ENCODE measurements at places on chromosomes 13 and 19.
A peak's percentile ranks its signal among the peaks of the same experiment; 100 is the strongest.

GRCh38 chr19:371501-372168 lies 27.0 kb upstream of the MIER2 start:
- DNase-seq: no peak

DNA sequence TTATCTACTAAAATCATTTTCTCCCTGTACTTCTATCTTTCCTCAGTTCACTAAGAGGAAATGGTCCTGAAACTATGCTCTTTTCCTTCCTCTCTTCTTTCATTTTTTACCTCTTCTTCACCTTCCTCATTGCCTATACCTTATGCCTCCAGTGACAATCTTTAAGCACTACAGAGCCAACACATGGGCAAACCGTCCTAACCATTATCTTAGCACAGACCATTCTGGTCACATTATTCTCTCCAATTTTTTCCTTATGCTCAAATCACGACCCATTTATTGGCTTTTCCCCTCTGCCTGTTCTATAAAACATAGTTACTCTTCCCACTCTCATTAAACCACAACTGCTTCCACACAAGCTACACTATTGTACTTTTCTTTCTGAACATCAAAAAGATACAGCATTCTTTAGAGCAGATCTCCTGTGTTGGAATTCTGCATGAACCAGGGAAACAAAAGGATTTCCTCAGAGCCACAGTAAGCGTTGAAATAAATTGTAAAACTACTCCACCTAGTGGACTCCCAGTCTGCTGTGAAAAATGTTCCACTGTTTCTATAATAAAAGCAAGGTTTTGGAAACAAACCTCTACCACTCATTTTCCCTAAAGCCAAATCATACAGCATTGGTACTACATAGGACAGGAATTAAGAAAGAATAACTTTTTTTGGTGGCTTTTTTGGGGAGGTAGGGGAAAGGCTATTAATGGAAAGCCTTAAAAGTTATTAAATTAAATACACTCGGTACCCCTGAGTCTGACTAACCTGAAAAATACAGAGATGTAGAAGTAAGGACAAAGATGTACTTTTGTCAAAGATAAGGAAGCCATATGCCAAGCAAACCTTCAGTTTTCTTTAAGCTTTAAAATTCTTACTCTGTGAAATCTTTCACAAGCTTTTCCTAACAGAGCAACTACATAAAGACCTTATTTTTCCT lies 19.5 kb downstream of the NUFIP1 start:
- DNase-seq: peak; percentile 84

- no peak for DNase-seq
These were observed 7.6 kb downstream of the ZNF146 start for GRCh38 chr19:36222503-36222902.

DNA sequence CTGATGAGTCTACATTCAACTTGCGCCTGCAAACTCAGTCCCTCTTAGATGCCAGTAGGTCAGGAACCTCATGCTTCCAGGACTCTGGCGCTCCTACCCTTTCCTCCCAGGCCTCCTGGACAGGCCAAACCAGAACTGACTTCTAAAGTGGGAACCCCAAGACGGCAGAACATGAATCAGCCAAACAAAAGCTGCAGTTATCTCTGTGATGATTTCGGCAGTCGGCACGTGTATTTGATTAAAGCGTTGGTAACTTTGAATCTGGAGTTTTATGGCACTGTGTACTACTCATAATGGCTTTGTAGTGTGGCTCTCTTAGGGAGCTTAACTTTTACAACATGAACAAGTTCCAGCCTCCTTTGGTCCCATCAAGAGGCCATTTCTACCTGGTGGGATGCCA lies 13.7 kb downstream of the ACTN4 start:
- DNase-seq: no peak

- no peak for DNase-seq
These were observed 1.2 kb downstream of the SAMD1 start for GRCh38 chr19:14089412-14089661.

GRCh38 chr19:53183146-53183764 lies 9.9 kb downstream of the ZNF665 start:
- DNase-seq: no peak

DNA sequence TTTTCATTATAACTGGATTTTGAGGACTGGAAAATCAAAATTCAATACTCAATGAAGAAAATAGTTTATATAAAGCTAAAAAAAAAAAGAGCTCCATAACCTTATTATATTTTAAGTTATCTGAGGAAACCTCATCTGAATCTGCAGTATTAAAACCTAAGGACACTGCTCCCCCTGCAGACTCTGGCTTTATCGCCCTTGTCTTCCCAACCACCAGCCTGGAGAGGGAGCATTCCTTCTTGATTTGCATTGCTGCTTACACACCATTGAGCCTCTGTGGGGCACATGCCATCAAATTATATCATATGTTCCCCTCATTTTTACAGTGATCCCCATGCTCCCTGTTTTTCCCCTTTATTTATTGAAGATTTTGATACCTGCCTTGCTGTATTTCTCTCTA lies 871.4 kb upstream of the GPC6 start:
- peak; percentile 12 for DNase-seq

GRCh38 chr13:24133021-24133795 lies 27.3 kb upstream of the SPATA13 start:
- DNase-seq: no peak

DNA sequence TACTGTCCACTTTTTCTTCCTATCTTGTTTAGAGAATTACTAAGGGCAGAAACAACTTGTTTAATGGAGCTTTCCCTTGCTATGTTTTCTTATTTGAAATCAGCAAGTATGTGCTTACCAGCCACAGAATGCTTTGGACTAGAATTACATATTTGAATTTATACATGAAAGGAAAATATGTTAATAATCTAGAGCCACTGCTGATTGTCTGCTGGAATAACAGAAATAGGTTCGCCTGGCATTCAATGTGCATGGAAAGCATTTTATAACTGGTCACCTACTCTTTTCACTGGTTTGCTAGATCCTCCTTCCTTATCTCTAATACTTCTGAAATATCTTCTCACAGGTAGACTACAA lies 8.0 kb downstream of the EFNB2 start:
- no peak for DNase-seq

DNA sequence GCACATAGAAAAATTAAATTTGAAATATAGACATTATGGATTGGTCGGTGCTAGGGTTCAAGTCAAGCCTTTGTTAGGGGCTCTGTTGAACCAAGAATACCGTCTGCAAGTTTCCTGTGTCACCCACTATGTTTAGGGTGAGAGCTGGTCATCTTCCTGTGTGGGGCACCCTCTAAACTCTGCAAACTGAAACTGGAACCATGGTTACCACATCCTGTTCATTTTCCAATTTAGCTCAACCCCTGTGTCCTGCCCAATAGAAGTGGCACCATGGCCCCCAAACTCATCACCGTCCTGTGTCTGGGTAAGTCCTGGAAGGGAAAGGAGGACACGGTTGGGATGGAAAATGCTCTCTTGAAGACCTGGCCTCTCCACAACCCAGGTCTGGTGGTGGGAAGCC lies 29.9 kb downstream of the LAIR2 start:
- DNase-seq: peak; percentile 64

GRCh38 chr13:71877256-71877653 lies 10.3 kb upstream of the DACH1 start:
- DNase-seq: no peak

DNA sequence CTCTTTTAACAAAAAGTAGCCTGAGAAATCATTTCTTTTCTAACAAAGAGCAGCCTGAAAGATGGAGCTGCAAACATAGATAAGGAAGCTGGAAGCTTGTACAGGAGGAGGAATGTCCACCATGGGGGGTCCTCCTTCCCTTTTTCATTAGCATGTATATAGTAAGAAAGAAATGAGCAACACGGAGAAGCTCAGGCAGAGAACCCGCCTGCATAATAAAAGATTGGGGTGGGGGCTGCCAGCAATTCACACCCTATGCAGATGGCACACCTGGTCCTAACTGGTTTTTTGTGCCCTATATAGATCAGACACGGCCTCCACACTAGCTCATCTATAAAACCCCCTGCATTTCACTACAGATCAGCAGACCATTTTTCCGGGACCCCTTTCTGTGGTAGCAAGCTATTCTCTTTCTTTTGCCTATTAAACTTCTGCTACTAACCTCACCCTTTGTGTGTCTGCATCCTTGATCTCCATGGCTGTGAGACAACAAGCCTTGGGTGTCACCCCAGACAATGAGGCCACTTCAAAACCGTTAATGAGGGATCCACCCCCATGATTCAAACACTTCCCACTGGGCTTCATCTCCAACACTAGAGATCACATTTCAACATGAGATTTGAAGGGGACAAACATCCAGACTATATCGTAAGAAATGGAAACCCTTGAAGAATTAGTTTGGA lies 167.5 kb upstream of the FREM2 start:
- DNase-seq: no peak

GRCh38 chr19:2055931-2056836 lies 5.1 kb upstream of the MKNK2 start:
- no peak for DNase-seq

DNA sequence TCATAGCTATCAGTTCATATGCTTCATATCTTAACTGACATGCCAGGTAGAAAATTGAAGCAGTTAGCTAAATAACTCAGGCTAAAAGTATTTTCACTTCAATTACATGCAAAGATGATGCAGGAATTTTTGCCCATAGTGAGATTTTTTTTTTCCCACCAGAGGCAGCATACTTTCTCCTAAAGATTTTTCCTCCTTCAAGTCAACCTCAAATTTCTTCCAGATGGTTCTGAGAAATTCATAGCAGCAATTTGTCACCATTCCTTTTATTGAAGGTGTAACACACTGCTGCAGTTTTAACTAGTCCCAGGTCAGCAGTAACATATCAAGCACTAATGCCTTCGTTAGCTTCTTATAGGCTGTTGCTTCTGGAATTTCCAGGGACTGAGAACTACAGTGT lies 141.9 kb downstream of the SUCLA2 start:
- no peak for DNase-seq

DNA sequence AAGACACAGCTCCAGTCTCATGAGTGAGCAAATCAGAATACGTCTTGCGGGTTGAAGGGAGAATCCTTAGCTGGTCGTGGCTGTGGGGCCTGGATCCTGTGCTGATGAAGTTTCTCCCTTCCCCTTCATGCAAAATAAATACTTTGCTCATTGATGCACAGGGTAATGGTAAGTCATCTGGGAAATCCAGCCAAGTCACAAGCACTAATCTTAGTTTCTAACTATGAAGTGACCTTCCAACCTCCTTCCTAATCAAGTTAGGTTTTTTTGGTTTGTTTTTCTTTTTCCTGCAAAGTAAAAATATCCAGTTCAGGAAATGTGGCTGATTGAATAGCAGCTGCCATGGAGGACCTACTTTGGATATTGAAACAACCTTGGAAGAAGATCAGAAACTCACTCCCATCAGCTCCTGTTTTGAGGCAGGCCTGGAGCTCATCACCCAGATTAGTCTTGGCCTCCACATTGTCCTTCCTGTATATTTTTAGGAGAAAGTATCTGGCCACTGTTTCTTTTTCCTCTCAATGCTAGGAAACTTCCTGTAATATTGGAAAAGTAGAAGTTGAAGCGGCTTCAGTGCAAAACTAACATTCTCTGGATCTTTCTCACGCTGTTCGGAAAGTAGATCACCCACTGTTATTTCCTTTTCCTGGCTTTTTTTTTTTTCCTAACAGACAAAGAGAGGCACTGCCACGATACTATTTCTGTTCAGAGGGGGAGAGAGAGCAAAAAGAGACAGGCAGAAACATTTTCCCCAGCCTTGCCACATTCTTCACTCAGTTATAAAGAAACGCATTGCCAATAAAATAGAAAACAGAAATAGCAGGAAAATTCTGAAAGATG lies 12.3 kb upstream of the ARL11 start:
- DNase-seq: no peak

DNA sequence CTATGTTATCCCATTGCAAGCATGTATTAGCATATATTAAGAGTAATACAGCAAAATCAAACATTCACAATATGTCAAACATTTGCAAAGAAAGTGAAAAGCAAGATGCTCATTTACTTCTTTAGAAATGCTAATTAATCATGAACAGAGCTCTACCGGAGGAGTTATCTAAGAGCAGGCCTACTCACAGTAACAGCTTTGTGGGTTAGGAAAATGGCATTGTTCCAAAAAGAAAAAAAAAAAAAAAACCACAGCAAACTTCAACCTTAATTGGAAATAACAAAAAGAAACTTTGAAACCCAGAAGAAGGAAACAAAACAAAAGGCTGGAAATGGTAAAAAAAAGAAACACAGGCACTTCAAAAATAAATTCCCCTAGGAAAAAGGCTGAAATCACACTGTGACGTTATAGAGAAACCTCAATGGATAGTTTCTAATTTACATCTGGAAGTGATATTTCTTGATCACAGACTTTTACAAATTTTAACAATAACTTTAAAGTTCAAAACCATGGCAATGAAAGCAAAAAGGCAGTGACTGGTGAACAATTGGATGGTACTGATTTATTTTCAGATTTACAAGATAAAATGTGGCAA lies 1236.8 kb upstream of the SPRY2 start:
- DNase-seq: no peak

DNA sequence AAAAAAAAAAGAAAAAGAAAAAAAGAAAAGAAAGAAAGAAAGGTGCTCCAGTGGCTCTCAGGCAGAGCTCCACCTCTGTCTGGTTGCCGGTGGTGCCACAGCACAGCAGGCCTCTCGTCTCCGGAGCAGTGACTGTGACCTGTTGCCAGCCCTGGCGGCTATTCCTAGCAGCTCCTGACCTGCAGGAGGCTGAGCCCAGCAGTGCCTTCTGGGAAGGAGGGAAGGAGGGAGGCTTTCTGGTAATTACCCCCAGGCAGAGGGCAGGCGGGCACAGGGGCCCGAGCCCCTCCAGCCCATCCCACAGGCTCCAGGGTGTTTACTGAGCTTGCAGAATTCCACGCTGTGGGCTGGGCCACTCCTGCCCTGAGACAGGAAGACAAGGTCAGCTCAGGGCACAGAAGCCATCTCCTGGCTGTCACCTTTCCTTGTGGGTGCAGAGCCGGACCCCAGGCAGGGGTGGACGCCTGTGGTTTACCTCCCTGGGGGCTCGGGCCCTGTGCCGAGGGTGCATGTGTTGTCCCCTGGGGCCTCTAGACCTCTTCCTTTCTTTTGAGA lies 77.9 kb downstream of the GNG7 start:
- no peak for DNase-seq

DNA sequence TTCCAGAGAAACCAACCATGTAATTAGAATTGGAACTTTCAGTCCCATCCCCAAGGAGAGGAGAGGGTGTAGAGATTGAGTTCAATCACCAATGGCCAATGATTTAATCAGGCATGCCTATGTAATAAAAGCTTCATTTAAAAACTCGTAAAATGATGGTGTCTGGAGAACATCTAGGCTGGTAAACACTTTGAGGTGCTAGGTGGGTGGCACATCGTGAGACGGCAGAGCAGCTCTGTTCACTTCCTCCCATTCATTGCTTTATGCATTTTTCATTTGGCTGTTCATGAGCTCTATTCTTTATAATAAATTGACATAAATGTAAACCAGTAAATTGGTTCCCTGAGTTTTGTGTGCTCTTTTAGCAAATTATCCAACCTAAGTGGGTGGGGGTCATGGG lies 90.1 kb downstream of the ELF1 start:
- DNase-seq: no peak

GRCh38 chr19:32224371-32225244 lies 120.8 kb upstream of the ZNF507 start:
- peak; percentile 18 for DNase-seq
